DMS53 (cell line): ENCODE measurements at places on chromosomes 2 and 18.

DNA sequence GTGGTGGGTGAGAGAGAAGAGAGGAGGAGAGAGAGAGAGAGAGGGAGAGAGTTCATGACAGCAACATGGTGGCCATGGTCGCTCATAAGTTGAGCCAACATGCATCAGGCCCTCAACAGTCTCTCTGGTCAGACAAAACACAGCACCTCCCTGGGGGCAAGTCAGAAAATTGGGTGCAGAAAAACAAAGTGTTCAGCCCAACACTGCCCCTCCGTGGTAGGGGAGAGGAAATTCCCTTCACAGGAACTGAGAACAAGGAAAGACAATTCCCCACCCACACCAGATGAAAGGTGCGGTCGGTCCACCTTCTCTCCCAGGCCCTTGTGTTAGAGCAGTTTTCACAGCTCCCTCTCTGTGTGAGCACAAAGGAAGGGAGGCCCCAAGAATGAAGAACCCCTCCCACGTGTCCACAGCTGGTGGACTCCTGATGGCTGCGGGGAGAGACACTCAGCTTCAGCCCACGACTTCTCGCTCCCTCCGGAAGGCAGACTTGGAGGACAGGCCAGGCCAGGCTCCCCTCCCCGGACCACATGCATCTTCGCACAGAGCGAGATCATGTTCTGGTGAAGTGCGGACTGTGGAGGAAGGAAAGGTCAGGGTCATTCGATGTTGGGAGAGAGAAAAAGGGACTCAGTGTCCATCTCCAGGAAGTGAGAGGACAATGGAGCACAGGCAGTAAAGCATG lies 181.7 kb downstream of the ANAPC1 start:
- DNase-seq, result peak; percentile 86

GRCh38 chr2:217449444-217449843 lies 553.4 kb downstream of the TNS1 start:
- DNase-seq, result no peak

DNA sequence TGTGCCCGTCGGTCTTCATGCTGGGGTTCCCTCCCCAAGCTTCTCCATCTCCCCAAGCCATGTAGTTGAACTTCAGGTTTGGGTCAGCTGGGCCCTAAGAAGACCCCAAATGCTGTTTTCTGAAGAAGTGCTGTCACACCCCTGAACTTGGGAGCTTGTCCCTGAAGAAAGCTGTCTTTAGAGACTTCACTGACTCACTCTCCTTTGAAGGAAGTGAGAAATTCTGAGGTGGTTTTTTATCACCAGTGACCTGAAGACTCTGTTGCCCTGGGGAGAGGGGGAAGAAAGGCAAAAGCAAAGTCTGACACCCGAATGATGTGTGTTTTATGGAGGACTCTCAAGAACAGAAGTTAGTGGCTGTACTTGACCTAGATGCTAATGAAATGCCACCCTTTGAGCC lies 83.6 kb upstream of the BCL2L11 start:
- DNase-seq, result no peak

DNA sequence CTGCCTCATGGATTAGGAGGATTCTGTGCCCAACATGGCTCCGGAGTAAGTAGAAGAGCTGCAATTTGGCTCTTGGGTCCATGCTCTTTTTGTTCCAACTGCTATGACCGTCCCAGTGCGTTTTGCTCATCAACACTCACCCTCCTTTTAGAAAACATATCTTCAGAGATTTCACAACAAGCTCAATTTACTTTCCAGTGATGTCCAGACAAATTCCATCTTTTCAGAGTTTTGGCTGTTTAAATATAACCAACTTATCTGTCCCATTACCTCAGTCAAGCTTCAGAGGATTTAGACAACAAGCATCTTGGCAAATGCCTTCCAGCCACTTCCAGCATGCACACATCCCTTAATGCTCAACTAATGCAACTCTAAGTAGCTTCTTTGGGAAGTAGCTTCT lies 6.9 kb upstream of the SLC14A2 start:
- DNase-seq, result no peak

DNA sequence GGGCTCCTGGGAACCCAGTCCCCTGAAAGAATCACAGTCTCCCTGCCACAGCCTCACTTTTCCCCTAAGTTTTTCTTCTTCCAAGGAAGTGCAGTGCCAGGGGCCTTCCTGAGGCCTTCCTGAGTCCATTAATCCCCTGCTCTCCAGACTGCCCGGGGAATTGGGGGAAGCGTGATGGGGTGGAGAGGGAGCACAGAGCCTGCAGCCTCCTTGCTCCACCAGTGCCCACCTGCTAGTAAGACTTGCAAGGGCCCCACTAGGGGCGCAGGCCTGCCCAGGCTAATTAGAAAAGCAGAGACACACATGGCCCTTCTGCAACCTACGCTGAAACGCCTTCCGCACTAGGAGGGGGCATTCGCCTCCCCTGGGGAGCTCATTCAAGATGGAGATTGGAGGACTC lies 110.6 kb downstream of the MRO start:
- DNase-seq, result no peak

GRCh38 chr2:178194600-178195389 lies 483 bp downstream of the OSBPL6 start:
- peak; percentile 88 for DNase-seq

GRCh38 chr2:72148003-72148836 lies 558 bp upstream of the CYP26B1 start:
- peak; percentile 48 for DNase-seq

DNA sequence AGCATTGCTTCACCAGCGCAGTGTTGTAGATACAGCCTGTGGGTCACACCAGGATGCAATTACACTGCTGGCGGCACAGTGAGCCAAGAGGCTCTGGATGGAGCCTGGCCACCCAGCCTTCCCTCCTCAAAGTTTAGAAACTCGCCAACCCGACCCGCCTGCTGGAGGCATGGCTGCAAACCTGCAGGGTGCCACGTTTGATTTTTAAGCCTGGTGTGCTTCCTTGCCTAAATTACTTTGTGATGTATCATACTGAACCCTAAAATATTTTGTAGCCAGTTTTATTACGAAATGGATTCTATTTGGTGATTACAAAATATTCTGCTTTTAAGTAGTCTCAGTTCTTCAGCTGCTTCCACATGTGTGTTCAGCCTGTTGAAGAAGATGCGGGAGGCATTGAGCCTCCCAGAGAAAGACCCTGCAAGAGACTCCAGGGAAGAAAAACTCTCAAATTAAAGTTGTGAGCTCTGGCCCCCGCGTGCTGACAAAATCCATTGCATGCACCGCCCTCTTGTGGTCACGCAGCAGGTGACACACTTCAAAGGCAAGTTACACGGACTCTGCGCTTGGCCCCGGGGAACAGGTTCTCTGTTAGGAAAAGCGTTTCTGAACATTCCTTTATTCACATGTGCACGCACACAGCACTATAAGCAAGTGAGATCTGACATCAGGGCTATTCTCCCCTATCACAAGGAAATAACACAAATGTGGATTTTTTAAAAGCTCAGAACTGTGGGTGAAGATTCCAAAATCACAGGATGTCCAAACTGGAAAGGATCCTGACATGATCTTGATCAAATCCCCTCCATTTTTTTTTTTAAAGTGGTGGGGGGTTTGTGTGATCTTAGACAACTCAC lies 63.0 kb upstream of the TWIST2 start:
- DNase-seq, result peak; percentile 82

DNA sequence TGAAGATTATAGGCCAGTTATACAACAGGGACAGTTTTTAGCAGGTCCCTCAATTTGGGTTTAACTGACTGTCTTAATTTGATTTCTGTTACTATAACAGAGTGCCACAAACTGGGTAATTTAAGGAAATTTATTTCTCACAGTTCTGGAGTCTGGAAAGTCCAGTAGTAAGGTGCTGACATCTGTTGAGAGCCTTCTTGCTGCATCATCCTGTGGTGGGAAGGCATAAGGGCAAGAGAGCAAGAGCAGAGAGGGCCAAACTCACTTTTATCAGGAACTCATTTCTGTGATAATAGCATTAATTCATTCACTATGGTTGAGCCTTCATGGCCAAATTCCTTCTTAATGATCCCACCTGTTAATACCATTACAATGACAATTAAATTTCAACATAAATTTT lies 36.5 kb downstream of the DIS3L2 start:
- DNase-seq, result no peak

- no peak for DNase-seq
These were observed 110.6 kb downstream of the TRABD2A start for GRCh38 chr2:84770280-84770679.

DNA sequence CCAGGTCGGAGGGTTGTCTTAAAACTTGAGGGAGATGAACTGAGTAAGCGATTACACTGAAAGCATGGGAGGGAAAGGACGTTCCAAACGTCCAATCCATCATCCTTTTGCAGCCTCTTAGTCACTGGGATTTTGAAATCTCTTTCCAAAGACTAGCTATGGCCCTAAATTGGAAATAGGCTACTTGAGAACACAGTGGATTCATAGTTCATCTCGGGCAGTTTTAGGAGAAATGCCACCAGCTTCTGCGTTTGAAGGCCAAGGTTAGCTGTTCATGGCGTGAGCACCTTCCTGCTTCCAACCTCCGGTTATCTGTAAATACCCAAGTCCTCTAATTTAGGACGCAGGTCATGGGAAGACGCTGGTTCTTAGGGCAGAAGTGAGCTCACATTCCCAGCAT lies 821 bp upstream of the EML6 start:
- DNase-seq, result peak; percentile 51

GRCh38 chr18:58456625-58457024 lies 172.3 kb downstream of the ALPK2 start:
- no peak for DNase-seq

GRCh38 chr2:169363560-169364150 lies 1.3 kb upstream of the LRP2 start:
- peak; percentile 94 for DNase-seq

DNA sequence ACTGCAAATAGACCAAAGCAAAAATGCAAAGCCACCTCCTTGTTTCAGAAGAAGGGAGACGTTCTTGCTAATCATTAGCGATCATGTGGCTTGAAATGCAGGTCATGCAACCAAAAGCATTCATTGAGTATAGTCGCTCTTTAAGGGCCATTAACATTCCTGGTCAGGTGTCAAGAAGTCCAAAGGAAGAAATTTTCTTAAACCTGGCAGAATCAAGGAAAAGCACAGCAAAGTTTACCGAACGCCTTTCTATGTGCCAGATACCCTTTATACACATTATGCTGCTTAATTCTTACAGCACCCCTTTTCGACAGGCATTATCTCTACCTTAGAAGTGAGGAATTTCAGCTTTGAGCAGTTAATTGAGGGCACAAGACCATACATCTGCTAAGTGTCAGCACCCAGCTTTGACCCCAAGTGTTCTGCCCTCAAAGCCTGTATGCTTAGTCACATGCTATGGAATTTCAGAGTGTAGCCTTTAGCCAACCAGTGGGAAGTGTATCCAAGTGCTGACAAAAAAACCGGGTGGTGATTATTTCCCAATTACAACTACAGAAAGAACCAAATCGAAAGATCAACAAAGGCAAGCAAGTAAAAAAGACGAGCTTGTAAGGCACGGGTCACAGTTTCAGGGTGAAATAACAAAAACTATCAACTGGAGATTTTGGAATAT lies 70.8 kb downstream of the EPHA4 start:
- no peak for DNase-seq

GRCh38 chr2:26002632-26003310 lies 20.5 kb upstream of the KIF3C start:
- DNase-seq, result no peak

DNA sequence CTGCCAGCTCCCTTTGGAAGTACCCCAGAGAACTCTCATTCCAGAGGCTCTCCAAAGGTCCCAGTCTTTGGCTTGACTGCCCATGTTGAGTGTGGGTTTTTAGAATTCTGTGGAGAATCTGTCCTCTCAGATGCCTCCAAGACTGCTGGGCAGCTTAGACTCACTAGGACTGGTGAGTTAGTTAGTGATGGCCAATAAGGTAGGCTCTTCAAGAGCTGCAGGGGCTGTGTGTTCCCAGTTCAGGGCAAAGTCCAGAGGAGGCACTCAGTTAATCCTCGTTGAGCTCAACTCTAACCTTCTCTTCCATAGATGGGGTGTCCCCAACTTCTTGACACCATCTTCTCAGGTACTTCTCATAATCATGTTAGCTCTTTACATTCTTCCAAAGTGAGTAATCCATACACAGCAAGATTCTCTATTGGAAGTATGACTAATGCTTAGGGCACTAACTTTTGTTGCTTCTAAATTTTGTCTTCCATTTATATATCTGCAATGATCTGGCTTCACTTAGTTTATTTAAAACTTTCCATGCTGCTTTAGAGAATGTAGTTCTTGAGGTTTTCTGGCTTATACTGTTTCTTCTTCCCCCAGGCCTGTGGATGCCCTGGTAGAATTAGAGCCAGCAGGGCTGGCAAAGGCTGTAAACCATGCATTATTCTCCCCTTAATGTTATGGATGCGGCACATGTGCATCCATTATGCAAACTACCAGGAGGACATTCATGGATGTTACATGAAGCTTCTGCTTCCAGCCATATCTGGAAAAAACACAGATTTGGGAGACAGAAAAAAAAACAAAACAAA lies 88.9 kb downstream of the POLE4 start:
- peak; percentile 15 for DNase-seq

DNA sequence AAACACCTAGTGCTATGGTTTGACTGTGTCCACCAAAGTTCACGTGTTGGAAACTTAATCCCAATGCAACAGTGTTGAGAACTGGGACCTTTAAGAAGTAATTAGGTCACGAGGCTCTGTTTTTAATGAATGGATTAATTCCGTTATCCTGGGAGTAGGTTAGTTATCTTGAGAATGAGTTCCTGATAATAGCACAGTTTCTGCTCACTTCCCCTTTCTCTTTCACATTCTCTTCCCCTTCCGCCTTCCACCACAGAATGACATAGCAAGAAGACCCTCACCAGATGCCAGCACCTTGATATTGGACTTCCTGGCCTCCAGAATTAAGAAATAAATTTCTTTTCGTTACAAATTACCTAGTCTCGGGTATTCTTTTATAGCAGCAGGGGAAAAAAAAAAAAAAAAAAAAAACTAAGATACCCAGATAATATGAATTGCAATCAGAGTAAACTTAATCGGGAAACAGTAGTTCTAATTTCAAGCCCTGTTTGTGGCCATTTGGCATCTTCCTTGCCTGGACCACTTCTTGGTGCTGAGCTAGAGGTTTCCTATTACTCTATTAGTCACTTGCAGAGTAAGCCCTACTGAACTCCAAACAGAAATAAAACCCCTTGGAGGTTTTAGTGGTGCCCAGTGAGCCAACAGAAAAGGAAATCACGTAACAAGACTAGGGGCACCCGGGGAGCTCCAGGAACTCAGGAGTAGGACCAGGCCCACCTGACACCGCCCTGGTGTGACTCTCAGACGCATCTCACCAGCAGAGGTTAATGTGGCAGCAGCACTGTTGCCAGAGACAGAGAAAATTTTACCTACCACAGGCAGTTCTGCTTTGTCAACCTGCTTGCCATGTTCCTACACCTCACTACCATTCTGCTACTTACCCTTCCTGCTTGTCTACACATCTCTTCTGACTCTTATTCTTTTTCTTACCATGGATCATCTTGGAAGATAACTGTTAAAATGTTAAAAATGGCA lies 147.6 kb upstream of the CAB39 start:
- DNase-seq, result no peak
